SK-N-DZ (cell line): ENCODE measurements at places on chromosomes 3 and 15.
A peak's percentile ranks its signal among the peaks of the same experiment; 100 is the strongest.

GRCh38 chr3:48112813-48113212, 75.4 kb downstream of the CDC25A start:
- peak; percentile 77 for DNase-seq

DNA sequence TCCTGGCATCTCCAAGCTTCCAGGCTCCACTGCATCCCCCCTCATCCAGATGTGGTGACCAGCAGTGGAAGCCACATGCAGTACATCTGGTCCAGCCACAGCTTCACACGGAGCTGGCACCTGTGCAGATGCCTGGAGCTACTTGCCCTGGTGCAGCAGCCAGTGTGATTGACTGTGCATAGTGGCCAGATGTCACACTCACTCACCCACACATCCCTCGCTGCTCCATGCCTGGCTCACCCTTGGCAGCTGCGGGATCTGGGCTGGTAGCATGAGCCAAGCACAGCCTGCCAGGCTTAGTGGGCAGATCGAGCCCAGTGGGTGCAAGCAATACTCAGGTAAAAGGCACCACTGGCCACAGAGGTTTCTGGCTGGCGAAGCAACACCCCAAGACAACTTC, 398.0 kb upstream of the CNTN4 start:
- DNase-seq = no peak

- no peak for DNase-seq
These were observed 34.0 kb upstream of the CCK start for GRCh38 chr3:42300013-42300412.

- no peak for DNase-seq
These were observed 56.6 kb upstream of the FAM3D start for GRCh38 chr3:58723173-58723572.

GRCh38 chr15:29548006-29548405, 274.3 kb downstream of the TJP1 start:
- DNase-seq = no peak

- DNase-seq = no peak
These were observed 72.1 kb downstream of the TIGIT start for GRCh38 chr3:114365909-114366308.

DNA sequence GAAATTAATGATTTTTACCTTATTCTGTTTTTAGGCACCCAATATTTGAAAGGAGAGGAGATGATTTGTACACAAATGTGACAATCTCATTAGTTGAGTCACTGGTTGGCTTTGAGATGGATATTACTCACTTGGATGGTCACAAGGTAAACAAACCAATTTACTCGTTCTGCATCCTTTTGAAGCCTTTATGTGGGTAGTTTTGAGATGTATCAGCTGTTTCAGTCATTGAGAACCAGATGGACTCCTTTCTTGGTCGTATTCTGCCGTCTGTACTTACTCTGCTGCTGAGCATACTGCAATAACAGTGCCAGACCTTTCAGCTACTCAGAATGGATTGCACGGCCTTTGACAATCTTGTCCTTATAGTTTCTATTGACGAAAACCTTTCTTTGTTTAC, 13.3 kb downstream of the DNAJB11 start:
- no peak for DNase-seq

- DNase-seq = no peak
These were observed 410.5 kb downstream of the UNC13C start for GRCh38 chr15:54388746-54389145.

DNA sequence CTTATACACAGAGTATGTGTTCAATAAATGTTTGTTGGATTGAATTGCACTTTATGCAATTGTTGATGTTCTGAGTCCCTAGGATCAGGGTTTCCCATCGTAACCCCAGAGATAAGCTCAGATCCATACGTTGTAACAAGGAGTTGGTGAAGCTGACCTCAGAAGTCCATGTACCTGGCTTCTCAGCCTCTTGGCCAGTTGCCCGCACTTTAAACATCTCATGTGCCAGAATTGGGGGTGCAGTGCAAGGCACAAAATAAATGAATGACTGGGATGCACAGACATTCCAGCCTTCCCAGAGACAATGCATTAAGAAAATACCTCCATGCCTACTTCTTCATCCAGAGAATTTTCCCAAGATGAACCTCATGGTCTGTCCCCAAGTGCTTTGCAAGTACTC, 142.9 kb upstream of the IL12A start:
- no peak for DNase-seq

- DNase-seq = no peak
These were observed 32.5 kb downstream of the TCF12 start for GRCh38 chr15:56950979-56951378.

GRCh38 chr3:130773366-130773765, 26.7 kb upstream of the PIK3R4 start:
- DNase-seq = no peak

DNA sequence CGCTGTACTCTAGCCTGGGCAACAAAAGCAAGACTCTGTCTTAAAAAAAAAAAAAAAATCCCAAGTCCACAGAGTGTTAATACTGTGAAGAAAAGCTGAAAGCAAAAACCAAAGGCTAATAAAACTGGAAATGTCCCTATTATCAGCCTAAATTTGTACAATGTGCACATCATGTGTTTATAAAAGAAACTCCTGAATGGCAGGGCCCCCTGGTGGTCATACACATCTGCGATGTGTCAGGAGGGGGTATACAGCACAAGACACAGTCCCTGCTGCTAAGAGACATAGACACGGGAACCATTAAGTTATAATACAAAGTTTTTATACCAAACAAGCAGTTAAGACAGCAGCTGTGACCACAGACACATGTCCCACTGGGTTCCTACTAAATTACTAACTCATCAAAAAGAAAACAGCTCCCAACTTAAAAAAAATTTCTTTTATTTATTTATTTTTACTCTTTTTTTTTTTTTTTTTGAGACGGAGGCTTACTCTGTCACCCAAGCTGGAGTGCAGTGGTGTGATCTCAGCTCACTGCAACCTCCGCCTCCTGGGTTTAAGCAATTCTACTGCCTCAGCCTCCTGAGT, 31.0 kb downstream of the IDH2 start:
- DNase-seq = peak; percentile 77

DNA sequence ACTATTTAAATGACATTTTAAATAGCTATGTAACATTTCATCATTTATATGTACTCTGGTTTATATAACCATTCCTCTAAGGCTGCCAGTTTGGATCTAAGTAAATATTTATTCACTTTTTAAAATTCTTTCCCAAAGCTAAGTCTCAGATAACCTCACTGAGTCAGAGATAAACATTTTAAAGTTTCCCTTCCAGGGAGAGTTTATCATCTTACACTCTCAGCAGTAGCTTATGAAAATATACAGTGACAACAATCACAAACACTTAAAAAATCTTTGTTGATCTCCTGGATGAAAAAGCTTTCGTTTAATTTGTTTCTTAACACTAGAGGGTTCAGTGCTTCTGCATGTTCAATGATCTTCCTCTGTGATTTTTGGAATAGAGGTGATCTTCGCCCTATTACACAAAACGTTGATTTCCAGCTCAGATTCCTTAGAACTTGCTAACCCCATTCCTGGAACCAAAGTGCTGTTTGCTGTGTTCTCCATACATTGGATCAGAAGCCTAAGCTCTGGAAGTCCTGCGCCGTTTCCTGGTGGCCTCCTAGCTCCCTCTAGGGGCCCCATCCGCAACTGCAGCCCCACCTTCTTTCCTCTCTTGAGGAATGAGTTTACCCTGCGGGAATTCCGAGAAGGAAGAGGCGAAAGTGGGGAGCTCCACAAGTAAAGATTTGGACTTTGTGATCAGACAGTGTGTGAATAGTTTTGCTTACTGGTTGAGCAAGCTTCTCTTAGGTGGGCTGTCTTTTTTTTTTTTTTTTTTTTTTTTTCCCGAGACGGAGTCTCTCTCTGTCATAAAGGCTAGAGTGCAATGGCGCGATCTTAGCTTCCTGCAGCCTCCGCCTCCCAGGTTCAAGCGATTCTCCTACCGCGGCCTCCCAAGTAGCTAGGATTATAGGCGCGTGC, 29.3 kb upstream of the SACM1L start:
- DNase-seq = peak; percentile 52

DNA sequence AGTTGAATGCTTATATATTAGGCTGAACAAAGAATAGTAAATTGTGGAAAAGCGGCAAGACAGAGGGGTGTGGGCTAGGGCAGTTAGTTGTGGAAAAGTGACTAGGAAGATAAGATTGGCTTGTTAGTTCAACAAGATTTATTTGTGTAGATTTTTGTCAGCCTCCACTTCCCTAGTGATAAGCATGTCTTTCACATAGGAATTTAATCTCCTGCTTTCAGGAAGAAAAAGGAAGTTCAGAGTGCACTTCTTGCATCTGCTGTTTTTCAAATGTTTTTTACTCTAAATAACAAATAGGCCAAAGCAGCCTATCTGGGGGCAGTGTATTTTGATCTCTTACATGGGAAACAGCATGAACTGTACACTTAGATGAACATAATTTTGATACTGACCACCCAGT, 919.9 kb downstream of the NAALADL2 start:
- no peak for DNase-seq

DNA sequence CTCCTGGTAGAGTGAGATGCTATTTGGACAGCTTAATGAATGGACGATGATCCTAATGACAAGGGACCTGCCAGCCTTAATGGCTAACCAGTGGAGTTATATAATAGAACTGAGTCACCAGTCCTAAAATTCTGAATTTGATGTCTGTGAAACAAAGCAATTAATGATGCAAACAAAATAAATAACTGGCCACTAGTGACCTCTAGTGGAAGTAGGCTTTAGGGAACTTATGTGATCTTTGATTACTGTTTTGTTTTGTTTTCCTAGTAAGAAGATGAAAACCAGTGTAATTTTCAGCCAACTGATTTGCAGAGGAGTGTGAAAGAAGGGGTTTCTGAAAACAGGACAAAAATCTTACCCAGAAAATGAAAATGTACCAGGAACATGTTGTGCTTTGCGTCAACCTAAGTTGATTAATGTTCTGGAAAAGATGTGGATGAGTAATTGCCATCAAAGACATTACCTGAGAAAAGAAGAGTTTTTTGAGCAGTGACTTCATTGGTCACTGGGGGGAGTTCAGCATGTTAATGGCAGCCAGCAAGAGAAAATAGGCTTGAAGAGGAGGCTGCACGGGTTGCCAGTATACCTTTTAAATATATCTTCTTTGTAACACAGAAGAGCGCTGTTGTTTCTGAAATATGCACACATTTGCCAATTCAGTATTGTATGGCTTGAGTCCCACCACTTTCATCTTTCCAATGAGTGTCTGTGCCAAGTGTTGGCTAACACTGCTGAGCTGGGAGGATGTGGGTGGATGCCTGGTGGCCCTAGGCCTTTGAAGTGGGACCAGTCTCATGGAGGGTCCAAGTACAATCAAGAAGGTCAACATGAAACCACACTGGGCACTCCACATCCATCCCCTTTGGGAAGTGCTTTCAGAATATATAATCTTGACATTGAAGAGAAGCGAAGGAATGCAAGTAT, 9.3 kb downstream of the VEPH1 start:
- DNase-seq = peak; percentile 21

DNA sequence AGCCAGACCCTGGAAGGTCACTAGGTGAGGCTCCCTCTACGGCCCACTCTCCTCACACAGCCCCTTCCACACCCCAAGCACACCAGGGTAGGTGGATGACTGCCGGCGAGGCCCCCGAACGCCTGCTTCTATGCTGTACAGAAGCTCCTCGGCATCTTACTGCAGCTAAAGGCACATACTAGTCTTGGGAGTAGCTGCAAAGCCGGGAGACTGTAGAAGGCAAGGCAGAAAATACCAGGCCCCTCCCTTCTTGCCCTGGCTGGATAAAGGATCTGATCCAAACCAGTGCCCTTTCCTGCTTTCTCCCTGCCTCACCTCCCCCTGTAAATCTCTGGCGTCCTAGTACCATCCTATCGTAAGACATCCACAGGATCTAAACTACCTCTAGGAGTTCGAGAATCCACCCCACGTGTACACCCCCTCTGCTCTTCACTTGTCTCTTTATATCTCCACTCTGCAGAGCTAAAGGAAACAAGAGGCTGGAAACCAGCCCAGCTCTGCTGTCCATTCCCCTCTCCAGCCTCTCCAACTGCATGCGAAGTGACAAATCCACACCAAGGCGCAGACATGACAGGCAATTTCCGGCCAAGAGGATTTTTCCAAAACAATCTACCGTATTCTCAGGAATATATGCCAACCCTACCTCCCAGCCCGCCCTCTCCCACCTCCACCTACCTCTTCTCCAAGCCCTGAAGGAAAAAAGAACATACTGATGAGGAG, 11.8 kb downstream of the TNK2 start:
- DNase-seq = peak; percentile 62

DNA sequence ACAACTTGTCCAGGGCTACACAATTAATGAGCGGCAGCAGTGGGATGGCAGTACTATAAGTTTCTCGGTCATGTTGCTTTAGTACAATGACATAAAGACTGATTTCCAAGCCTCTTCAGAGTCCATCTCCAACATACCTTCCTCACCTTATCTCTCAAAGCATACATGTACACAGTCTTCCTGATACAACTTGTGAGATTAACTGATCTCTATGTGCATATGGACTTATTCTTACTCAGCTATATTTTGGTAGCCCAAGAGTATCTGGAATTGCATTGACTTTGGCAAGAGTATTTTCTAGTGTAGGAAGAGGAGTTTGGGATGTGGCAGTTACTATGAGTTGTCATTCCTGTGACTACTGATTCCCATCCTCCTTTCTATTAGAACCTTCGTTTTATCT, 575.0 kb downstream of the EDEM1 start:
- no peak for DNase-seq

GRCh38 chr3:3806092-3806491, 6.9 kb downstream of the LRRN1 start:
- DNase-seq = no peak

GRCh38 chr3:134928392-134928791, 133.3 kb downstream of the EPHB1 start:
- DNase-seq = no peak

DNA sequence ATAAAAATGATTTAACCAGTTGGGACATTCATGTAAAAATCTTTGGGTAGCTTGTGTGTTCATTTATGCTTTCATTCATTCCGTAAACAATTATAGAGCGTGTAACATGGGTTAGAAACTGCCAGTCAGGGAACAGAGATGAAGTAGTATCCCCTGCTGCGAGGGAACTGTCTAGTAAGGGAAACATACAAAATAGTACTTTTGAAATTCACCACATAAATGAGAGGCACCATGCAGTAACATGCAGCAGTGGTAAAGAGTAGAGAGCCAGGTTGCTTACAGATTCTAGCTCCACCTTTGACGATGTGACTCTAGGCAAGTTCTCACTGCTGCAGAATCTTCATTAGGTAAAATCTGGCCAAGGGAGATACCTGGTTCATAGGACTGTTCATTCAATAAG, 938 bp downstream of the DZIP3 start:
- DNase-seq = no peak
